ENCODE measurements at places on chromosomes 2 and 18.

- DNase-seq, result peak; percentile 19
Observed at GRCh38 chr2:147331790-147332419, 512.9 kb upstream of the ACVR2A start.

DNA sequence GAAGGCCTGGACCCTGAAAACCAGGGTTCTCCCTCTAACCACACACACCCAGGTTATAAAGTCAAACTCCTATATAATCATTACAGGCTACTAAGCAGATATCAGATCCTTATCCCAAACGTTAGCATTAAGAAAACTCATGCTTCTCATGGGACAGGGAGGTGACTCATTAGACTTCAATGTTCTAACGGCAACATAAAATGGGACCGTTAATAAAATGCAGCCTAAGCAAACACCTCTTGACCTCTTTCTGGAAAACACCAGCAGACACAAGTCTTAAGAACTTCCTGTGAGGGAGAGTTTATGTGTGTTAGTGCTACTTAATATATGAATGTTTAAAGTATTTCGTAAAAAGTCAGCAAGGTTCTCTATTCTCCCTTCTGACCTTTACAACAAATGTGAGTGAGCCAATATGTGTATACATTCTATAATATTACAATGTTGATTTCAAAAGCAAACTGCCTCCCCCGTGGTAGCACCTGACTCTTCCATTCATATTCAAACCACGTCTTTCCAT, 31.7 kb downstream of the LPIN2 start:
- no peak for DNase-seq

DNA sequence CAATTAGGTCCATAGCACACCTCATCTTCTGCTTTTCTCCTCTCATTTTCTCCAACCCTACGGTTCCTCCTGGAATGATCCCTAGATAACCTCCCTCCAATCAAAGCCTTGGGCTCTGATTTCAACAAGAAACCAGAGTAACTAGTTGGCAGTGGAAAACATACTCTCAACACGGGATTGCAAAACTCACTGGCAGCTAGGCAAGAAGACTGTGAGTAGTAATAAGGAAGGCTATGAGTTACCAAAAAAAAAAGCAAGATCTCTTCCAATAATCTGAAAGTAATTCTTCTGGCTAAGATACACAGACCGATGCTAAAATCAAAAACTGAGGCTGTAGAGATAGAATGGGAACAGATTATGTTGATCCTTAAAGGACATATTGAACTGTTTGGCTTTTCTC, 28.4 kb upstream of the CCDC102B start:
- no peak for DNase-seq

DNA sequence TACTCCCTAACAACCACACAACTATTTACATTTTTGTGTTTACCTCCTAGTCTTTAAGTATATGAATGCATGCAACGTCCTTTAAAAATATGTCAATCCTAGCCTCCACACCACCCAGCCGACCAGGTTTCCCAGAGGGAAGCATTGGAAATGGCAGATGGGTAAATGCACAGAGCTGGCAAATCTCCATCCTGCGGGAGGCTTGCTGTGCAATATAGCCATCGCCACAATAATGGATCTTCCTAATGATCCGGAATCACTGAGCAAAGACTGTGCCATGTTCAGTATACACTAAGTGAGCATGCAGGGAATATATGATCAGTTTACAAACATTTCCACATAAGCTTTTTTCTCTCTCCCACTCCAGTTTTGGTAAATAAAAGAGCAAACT, 131.8 kb downstream of the NEDD4L start:
- no peak for DNase-seq

- no peak for DNase-seq
Observed at GRCh38 chr2:88187038-88187676, 17.0 kb downstream of the THNSL2 start.

DNA sequence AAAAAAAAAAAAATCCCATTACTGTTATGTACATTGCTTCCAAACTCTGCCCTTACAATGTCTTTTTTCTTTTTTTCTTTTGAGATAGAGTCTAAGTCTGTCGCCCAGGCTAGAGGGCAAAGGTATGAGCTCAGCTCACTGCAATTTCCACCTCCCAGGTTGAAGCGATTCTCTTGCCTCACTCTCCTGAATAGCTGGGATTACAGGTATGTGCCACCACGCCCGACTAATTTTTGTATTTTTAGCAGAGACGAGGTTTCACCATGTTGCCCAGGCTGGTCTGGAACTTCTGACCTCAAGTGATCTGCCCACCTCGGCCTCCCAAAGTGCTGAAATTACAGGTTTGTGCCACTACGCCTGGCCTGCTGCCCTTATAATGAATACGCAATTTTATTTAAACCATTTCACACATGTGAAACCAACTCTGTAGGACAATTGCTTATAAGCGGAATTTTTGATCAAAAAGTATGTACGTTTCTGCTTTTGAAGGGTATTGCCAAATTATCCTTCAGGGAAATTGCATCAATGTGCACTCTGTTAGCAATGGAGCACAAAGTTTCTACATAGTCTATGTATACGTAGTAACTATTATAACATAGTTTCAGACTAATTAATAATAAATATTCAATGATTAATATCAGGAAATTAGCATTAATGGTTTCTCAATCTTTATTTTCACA, 55.7 kb upstream of the ACTR3 start:
- no peak for DNase-seq

GRCh38 chr2:45330108-45330507, 281.0 kb downstream of the SRBD1 start:
- no peak for DNase-seq

DNA sequence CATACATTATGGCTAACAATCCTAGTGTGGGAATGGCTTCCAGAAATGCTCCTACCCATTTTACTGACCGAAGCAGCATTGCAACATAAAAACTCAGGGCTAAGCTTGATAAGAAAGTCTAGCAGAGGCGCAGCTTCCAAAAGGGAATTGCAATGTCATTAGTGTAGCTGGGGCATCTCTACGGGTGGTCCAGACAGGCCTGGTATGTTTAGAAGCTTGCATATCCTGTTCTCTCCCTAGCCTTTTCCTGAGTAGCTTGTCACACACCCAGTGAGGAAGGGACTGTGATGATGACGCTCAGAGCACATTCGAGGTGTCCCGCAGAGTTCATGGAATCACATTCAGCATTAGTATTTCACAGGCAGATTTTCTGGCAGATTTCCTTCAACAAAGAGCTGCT, 38.0 kb upstream of the COL5A2 start:
- DNase-seq, result no peak

- DNase-seq, result no peak
Observed at GRCh38 chr18:72114801-72115594, 429.1 kb downstream of the CBLN2 start.

DNA sequence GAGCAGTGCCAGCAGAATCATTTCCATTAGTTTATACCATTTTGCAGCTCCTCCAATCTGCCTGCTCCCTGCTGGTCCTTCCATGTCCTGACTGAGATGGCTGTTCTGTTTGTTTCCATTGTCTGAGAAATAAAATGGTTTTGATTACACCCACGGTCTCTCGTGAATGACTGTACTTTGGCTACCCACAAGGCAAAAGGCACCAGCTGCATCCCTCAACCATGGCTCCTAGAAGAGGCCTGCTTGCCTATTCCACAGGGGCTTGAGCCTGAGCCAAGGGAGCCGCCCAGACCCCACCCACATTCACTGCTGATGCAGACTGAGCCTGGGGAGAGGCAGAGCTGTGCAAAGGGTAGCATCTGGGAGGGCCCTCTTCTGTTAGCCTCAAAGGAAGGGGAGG, 31.2 kb downstream of the MARCHF4 start:
- DNase-seq, result no peak

GRCh38 chr2:34096562-34097171, 497.6 kb upstream of the FAM98A start:
- peak; percentile 21 for DNase-seq

DNA sequence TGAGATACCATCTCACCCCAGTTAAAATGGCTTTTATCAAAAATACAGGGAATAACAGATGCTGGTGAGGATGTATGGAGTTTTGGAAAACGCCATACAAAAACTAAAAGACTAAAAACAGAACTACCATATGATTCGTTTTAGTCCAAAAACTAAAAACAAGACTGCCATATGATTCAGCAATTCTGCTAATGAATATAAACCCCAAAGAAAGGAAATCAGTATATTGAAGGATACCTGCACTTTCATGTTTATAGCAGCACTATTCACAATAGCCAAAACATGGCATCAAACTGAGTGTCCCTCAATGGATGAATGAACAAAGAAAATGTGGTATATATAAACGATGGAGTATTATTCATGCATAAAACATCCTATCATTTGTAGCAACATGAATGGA, 224.4 kb upstream of the MC4R start:
- DNase-seq, result no peak

- DNase-seq, result no peak
Observed at GRCh38 chr2:70531419-70532086, 22.1 kb downstream of the TGFA start.

- no peak for DNase-seq
Observed at GRCh38 chr2:104606056-104606455, 247.9 kb upstream of the POU3F3 start.

DNA sequence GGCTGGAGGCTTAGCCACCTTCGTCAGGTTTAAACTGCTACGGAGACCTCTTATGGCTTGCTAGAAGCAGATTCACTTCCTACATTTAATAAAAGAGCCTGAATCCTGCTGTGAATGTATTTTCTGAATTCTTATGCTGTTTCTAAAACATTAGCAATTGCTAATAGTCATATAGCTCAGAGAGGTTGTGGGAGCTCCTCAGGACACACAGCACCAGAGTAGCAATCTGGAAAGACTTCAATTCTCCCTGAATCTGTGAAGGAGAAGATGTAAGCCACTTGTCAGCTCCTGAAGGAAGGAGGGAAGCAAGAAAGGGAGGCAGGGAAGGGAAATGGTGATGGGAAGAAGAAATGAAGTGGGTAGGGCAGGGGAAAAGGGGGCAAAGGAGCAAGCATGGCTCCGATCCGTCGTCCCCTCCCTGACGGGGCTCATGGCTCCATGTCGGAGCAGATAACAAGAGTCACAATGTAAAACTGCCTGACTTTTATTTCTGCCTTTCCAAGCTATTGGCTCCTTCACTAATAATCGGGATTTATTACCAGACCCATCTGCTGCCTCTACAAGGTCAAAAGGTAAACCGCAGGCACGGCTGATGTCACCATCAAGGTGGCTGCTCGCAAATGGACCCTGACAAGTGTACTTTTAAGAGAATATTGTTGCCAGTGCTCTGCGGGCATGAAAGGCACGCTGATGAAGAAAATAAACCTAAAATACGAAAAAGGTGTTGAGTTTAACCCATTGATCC, 656.0 kb upstream of the SALL3 start:
- no peak for DNase-seq

DNA sequence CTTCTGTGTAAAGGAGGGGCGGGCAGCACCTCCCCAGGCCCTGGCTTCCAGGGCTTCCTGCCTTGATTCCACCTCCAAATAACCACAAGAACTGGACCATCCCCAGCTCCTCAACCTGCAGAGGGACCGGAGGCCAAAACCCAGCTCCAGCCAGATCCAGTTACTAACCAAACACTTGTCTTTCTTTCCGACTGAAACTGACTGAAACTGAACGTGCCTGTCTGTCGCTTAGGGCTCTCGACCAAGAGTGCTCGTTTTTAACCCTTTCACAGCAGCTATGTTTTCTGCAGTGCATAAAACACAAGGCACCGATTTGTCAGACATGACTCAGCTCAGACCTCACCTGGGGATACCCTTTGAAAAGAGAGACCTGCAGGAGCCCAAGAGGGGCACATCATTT, 249.9 kb upstream of the SIX2 start:
- DNase-seq, result no peak

DNA sequence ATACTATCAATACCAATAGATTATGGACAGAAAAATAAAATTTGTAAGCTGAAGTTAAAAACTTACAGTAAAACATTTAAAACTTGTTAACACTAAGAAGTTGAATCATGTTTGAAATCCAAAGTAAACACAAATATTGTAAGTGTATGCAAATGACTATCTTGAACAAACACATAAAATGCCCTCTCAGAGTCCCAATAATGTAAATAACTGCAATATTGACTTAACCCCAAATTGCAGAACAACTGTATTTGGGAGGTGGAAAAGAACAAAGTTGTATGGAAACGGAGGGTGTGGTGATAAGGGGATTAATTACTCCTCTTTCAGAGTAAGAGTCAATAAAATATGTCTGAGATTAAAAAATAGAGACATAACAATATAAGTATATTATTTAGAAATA, 140.0 kb upstream of the NOL4 start:
- DNase-seq, result no peak

DNA sequence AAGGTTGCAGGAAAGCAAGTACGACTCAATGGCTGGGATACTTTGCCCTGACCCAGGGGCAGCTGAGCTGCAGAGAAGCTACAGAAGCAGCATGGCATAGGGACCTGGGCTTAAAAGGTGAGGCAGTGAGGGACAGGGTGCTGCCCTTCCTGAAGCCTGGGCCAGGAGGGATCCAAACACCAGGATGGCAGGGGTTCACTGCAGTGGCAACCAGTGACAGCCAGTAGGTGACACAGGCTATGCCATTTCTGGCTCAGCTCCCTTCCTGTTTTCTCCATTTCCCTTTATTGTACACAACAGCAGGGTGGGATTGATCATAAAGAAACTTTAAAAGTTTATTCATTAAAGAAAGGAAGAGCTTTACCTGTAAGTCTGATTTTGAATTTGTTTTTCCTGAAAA, 48.8 kb downstream of the CABYR start:
- DNase-seq, result no peak

DNA sequence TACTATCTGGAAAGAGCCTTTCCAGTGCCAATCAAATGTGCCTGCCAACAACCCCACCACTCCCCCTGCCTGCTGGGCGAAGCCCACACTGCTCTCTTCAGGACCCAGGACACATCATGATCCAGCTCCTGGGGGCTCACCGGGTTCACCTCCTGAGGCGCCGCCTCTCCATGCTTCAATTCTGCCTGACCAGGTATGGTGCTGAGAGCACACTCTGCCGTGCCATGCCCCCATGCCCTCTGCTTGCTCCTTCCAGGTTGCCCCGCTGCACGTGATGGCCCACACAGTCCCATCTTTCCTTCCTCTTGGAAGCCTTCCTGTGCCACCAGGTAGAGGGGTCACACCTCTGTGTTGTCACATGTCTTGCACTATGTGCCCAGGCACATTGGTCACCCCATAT, 47.5 kb downstream of the ASB18 start:
- DNase-seq, result no peak

GRCh38 chr2:237122214-237122666, 36.6 kb downstream of the COPS8 start:
- DNase-seq, result peak; percentile 24

GRCh38 chr18:10530852-10531251, 5.0 kb downstream of the NAPG start:
- peak; percentile 30 for DNase-seq

GRCh38 chr18:56060967-56061541, 473.1 kb upstream of the TCF4 start:
- DNase-seq, result no peak

DNA sequence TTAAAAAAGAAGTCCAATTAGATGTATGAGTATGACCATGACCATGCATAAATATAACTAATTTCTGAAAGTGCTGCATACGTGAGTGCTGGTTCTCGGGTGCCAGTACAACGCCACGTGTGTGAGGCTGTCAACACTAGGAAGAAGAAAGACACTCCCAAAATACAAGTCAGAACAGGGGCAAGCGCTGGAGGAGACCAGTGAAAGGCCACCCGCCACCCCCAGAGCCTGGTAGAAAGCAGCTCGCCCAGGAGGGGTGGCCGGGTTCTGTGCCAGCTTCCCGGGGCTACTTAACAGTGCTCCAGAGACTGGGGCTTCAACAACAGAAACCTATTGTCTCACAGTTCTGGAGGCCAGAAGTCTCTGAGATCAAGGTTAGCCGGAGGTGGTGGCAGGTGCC, 147.6 kb downstream of the RTP5 start:
- DNase-seq, result peak; percentile 2

All from activated CD8-positive, alpha-beta memory T cell treated with anti-CD3 and anti-CD28 coated beads, Interleukin-2, amount 50 U/mL, for 4 hours (primary cell).